Natural killer cell (primary cell): ENCODE measurements at places on chromosomes 6 and 20.

DNA sequence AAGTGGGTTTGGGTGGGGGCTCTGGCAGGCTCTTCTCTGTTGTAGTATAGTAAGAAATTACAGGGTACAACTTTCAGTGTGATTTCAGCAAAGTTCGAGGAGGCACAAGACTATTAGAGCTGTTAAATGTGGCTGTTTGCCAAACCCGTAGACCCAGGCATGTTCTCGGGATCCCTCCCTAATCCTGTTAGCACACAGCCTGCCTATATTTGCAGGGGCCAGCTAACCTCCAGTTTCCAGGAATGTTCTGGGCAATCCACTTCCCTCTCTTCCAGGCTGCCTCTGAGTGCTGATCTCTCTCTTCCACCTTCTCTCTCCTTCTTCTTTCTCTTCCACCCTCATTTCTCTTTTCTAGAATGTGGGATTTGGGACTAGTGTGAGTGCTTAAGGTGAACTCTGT lies 34.8 kb upstream of the ZFP64 start:
- no peak for DNase-seq

GRCh38 chr6:107228754-107229153 lies 113.4 kb upstream of the BEND3 start:
- no peak for DNase-seq

DNA sequence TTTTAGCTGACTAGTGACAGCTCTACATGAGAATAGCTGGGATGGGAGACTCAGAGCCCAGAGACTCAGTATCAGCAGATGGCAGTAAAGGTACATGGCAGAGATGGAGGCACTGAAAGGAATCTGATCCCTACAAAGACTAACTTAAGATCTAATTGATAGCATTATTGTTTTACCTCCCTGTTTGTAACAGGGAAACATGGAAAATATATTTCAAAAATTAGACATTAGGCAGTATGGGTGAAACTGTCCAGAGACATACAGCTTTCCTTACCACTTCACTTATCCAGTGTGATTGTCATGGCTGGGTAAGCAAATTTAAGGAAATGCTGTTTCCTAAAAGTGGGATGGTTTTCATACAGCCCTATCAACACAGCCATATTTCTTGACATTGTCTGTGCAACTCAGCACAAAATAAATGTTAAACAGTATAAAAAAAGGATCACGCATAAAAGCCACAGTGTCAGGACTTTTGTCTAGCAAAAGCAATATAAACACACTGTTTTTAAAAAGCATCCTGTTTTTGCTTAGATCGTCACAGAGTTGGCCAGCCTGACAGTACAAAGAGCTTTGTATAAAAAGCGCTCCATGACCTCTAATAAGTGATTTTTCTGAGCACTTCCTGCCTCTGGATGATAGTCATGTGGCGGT lies 376.9 kb downstream of the PHF3 start:
- DNase-seq = no peak

GRCh38 chr20:2206957-2207769 lies 88.6 kb upstream of the TGM3 start:
- peak; percentile 56 for DNase-seq

GRCh38 chr20:4896119-4896702 lies 105.1 kb downstream of the SLC23A2 start:
- no peak for DNase-seq

GRCh38 chr6:35214869-35215664 lies 1.3 kb downstream of the SCUBE3 start:
- no peak for DNase-seq

DNA sequence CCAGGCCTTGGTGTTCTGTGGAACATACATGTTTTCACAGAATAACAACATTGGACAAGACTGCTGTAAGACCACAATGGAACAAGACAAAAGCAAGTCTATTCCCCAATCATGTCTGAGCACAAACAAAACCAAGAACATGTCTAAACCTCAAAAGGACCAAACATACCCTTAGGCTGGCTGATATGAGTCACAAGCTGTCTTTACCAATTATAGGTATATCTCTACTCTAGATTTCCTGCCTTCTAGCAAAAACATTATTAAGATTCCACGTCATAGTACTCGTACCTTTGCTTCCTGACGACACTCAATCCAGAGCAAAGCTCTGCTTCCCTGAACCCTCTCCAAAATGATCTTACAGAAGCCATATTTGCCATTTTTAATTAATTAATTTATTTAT lies 15.4 kb upstream of the L3MBTL1 start:
- DNase-seq = no peak

DNA sequence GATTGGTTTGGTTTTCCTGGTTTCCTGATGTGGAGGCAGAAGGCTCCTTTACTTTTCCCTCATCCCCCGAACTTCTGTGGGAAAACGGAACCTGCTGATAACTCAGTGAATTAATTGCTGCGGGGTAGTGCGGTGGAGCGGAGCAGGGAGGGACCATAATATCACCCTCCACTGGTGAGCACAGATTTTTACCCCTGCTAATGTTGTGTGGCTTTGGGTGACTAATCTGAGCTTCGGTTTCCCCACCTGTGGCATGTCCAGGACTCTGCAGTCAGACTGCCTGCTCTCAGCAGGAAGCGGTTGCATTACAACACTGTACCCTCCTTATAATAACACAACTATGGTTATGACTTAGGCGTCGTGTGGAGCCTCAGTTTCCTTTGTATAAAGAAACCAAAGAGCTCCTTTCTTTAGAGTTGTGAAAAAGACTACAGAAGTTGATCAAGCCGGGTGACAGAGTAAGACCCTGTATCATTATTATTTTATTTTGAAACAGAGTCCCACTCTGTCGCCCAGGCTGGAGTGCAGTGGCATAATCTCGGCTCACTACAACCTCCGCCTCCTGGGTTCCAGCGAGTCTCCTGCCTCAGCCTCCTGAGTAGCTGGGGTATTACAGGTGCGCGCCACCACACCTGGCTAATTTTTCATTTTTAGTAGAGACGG lies 2.2 kb upstream of the ID1 start:
- no peak for DNase-seq

DNA sequence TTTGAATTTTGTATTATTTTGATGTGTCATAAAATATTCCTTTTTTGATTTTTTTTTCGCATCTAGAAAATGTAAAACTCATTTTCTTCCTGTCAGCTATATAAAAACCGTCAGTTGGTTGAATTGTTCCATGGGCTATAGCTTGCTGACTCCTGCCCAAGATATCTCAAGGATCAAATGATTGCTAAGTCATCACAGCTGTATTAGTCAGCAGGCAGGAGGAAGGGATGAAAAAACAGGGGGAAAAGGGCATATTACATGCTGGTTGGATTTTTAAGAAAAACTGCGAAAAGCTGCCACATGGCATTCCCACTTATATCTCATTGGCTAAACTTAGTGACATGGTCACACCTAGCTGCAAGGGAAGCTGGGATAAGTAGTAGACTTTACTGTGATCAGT lies 569.9 kb downstream of the BCKDHB start:
- DNase-seq = no peak

- no peak for DNase-seq
Measured at GRCh38 chr20:1702328-1702727, 44.7 kb upstream of the SIRPG start.

- DNase-seq = no peak
Measured at GRCh38 chr6:30136570-30137286, 788 bp downstream of the TRIM40 start.

- DNase-seq = peak; percentile 58
Measured at GRCh38 chr6:106511288-106512047, 117.8 kb downstream of the RTN4IP1 start.
